ENCODE measurements at places on chromosomes 2 and 18.

GRCh38 chr2:88885275-88885674, 193.8 kb downstream of the RPIA start:
- no peak for DNase-seq

DNA sequence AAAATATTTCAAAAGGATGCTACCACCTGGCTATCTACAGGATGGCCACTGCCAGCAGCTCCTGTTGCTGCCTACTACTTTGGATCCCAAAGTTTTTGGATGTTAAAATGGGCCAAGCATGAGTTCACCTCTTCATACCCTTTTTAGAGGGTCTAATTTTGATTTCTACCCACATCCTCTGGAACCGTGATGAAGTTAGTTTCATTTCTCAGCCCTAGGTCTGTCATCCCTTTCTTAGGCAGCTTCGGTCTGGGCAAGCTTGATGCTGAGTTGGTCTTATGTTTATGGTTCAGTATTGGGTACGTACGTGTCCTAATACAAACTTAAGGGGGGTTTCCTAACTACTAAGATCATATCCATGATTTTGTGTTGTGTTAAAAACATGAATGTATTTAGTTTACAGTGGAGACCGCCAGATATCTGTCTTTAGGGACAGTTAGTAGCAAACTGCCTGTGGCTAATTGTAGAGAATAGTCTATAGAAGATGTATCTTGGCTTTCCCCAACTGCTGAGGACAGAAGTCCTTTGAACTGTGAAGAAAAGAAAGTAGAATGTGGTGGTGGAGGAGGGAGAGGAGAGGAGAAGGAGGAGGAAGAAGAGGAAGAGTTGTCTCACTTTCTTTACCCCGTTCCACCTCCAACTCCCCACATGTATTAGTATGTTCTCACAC, 184.9 kb downstream of the UBE2E3 start:
- DNase-seq = no peak

DNA sequence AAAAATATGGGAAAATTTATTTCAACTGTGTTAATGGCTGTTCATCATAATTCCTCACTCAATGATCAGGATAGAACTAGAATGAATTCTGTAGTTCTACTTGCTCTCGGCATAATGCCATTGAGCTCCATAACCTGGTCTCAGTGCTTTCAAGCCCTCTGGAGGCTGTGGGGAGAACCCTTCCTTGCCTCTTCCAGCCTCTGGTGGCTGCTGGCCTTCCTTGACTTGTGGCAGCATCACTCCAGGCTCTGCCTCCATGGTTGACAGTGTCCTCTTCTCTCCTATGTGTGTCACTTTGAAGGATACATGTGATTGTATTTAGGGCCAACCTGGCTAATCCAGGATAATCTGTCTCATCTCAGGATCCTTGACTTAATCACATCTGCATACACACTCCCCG, 26.9 kb upstream of the CABYR start:
- no peak for DNase-seq

GRCh38 chr2:99431587-99432275, 58.1 kb downstream of the REV1 start:
- DNase-seq = no peak

GRCh38 chr2:18988631-18989232, 369.7 kb downstream of the OSR1 start:
- no peak for DNase-seq

Data from RPMI7951 (cell line).